Right lobe of liver (tissue), 6 donors: ENCODE measurements at places on chromosomes 12 and 14. TPM values are rescaled to one million over a fixed set of nuclear protein-coding genes. Genes with fewer than 3 reads are reported as not detected.

- no peak overlapping the region for H3K4me3 ChIP-seq
- no peak overlapping the region for H3K27ac ChIP-seq
- DNase-seq = no peak
- no peaks in the 10 kb centered on the region for H3K4me1 ChIP-seq
- no peaks in the 10 kb centered on the region for H3K36me3 ChIP-seq
Measured at GRCh38 chr14:57818511-57818910, 47.4 kb downstream of the SLC35F4 start.

KLHL33 gene
- 0.15 TPM for total RNA-seq

- H3K27me3 ChIP-seq = no peaks in the 10 kb centered on the region
- no peaks in the 10 kb centered on the region for H3K4me1 ChIP-seq
- H3K27ac ChIP-seq = no peak overlapping the region
- H3K4me3 ChIP-seq = no peak overlapping the region
- H3K36me3 ChIP-seq = peaks cover 3% of the 10 kb centered on the region
Measured at GRCh38 chr12:868722-869121, 80.8 kb downstream of the RAD52 start.

GRCh38 chr12:6541371-6542165, 7.3 kb downstream of the GAPDH start:
- H3K4me3 ChIP-seq = no peak overlapping the region
- no peaks in the 10 kb centered on the region for H3K27me3 ChIP-seq
- no peaks in the 10 kb centered on the region for H3K4me1 ChIP-seq
- DNase-seq = no peak
- H3K36me3 ChIP-seq = peaks cover 34% of the 10 kb centered on the region
- peak overlapping the region; percentile 90 for H3K27ac ChIP-seq

DNA sequence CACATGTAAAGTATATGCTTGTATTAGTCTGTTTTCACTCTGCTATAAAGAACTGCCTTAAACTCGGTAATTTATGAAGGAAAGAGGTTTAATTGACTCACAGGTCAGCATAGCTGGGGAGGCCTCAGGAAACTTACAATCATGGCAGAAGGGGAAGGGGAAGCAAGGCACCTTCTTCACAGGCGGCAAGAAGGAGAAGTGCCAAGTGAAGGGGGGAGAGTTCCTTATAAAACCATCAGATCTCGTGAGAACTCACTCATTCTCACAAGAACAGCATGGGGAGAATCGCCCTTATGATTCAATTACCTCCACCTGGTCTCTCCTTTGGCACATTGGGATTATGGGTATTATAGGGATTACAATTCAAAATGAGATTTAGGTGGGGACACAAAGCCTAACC, 229.5 kb upstream of the PLXNC1 start:
- no peaks in the 10 kb centered on the region for H3K4me1 ChIP-seq
- H3K4me3 ChIP-seq = no peak overlapping the region
- no peaks in the 10 kb centered on the region for H3K27me3 ChIP-seq

DNA sequence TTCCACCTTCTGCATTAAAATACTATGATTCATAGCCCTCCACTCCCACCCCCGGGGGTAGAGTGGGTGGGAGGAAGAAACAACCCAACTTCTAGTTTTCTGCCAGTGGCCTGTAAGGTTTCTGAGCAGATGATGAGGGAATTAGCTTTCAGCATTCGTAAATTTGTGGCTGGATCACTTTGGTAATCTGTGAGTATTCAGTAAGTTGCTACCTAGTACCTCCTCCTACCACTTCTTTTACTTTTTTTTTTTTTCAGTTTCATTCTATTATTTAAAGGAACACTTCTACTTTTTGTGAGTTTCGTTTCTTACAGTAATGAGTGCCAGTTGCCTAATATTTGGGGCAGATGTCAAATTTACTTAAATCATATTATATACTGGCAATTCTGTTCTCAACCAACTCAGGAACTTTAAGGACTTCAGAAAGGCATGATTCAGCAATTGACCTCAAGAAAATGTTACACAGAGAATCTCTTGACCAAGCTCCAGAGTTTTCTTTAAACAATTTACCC, 42.4 kb upstream of the EMP1 start:
- no peaks in the 10 kb centered on the region for H3K27me3 ChIP-seq
- H3K27ac ChIP-seq = no peak overlapping the region
- no peaks in the 10 kb centered on the region for H3K36me3 ChIP-seq
- no peak for DNase-seq
- H3K4me3 ChIP-seq = no peak overlapping the region

DNA sequence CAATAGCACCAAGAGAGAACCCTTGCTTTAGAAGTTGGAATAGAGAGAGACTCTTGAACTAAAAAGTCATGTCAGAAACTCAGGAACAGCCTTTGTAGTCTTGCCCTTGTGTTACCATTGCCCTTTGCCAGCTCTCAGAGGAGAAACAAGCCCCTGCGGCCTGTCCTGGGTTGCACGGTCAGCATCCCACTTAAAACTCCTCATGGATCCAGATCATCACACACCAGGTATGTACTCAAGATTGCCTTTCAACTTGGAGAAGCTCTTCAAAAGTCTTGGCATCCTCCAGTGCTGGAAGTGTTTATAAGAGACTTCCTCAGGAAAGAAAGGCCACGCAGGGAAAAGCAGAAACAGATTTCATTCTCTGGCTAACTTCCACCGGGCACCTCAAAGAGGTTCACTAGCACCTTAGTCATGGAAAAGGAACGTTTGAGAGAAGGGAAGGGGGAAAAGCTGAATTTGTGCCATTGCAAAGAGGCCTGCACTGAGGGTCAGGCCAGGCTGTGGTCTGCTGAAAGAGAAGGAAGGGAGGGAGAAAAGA, 594.2 kb downstream of the MED13L start:
- no peaks in the 10 kb centered on the region for H3K36me3 ChIP-seq
- no peak overlapping the region for H3K4me3 ChIP-seq
- DNase-seq = no peak
- H3K27me3 ChIP-seq = no peaks in the 10 kb centered on the region
- H3K27ac ChIP-seq = no peak overlapping the region
- no peaks in the 10 kb centered on the region for H3K4me1 ChIP-seq

GRCh38 chr14:76917158-76917596, 91.0 kb downstream of the LRRC74A start:
- H3K4me3 ChIP-seq = no peak overlapping the region
- DNase-seq = no peak
- no peaks in the 10 kb centered on the region for H3K36me3 ChIP-seq
- H3K4me1 ChIP-seq = peaks cover 34% of the 10 kb centered on the region
- H3K27me3 ChIP-seq = no peaks in the 10 kb centered on the region

GRCh38 chr14:60222820-60223219, 26.2 kb upstream of the PPM1A start:
- no peaks in the 10 kb centered on the region for H3K4me1 ChIP-seq
- H3K4me3 ChIP-seq = no peak overlapping the region
- H3K36me3 ChIP-seq = no peaks in the 10 kb centered on the region

GRCh38 chr12:87272851-87273250, 756.4 kb downstream of the C12orf50 start:
- H3K36me3 ChIP-seq = no peaks in the 10 kb centered on the region
- no peak overlapping the region for H3K27ac ChIP-seq
- H3K4me3 ChIP-seq = no peak overlapping the region

GRCh38 chr14:33567023-33567728, 383.7 kb downstream of the EGLN3 start:
- H3K27me3 ChIP-seq = no peaks in the 10 kb centered on the region
- no peak overlapping the region for H3K27ac ChIP-seq

DNA sequence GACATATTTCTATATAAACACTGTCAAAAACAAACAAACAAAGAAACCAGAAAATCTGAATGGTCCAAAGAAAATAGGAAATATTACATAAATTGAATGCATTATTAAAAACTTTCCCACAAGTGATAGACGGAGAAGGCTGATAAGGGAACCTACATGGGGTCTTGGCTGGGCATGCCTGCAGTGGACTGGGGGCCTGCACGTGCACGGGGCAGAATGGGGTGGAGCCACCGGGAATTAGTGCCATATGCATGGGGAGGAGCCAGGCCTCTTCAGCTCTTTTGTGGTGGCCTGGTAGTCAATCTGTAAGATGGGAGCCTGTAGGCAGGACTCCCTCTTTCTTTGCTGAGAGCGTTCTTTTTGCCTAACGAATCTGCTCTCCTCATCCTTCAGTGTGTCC, 1031.7 kb upstream of the FBXO33 start:
- no peaks in the 10 kb centered on the region for H3K36me3 ChIP-seq
- H3K27ac ChIP-seq = no peak overlapping the region
- H3K4me3 ChIP-seq = no peak overlapping the region

GRCh38 chr14:72925171-72925759, 999 bp upstream of the DCAF4 start:
- DNase-seq = no peak
- no peaks in the 10 kb centered on the region for H3K4me1 ChIP-seq
- no peak overlapping the region for H3K27ac ChIP-seq
- no peaks in the 10 kb centered on the region for H3K27me3 ChIP-seq

GRCh38 chr12:49763006-49763591, 21.7 kb downstream of the TMBIM6 start:
- no peak overlapping the region for H3K27ac ChIP-seq
- H3K36me3 ChIP-seq = peaks cover 38% of the 10 kb centered on the region
- no peaks in the 10 kb centered on the region for H3K27me3 ChIP-seq
- no peak overlapping the region for H3K4me3 ChIP-seq
- H3K4me1 ChIP-seq = no peaks in the 10 kb centered on the region

DNA sequence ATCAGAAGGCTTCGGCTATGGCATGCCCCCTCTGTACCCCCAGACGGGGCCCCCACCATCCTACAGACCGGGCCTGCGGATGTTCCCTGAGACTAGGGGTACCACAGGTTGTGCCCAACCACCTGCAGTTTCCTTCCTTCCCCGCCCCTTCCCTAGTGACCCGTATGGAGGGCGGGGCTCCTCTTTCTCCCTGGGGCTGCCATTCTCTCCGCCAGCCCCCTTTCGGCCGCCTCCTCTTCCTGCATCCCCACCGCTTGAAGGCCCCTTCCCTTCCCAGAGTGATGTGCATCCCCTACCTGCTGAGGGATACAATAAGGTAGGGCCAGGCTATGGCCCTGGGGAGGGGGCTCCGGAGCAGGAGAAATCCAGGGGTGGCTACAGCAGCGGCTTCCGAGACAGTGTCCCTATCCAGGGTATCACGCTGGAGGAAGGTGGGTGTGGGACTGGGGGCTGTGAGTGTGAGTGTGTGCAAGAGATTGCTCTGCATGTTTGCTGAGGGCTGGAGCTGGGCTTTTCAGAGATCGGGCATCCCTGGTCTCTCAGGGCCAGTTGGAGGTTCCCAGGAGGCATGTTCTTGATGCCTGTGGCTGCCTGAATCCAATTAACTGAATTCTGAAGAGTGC, 8.6 kb downstream of the NFATC4 start:
- DNase-seq = no peak
- H3K27ac ChIP-seq = no peak overlapping the region
- H3K4me3 ChIP-seq = no peak overlapping the region
- no peaks in the 10 kb centered on the region for H3K4me1 ChIP-seq
- H3K36me3 ChIP-seq = no peaks in the 10 kb centered on the region

KRT74 gene
- not detected for total RNA-seq

GRCh38 chr12:52139579-52140062, 52.2 kb downstream of the KRT80 start:
- no peaks in the 10 kb centered on the region for H3K36me3 ChIP-seq
- no peak overlapping the region for H3K27ac ChIP-seq
- no peak overlapping the region for H3K4me3 ChIP-seq
- H3K27me3 ChIP-seq = no peaks in the 10 kb centered on the region
- no peak for DNase-seq

DNA sequence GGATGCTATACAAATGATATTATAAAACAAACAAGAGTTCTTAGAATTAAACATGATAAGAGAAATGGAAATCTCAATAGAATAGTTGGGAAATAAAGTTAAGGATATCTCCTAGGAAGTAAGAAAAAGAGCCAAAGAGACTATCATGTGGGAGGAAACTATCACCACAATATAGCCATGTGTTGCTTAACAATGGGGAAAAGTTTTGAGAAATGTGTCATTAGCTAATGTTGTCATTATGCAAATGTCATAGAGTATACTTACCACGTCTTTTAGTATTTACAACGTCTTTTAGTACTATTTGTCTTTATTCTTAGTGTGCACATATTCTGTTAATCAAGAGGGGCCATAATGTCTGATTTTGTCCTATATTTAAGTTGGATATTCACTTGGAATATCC, 58.7 kb downstream of the ZNF641 start:
- H3K4me1 ChIP-seq = no peaks in the 10 kb centered on the region
- no peaks in the 10 kb centered on the region for H3K36me3 ChIP-seq
- no peak overlapping the region for H3K27ac ChIP-seq
- H3K27me3 ChIP-seq = no peaks in the 10 kb centered on the region

MYH6 gene
- 0.13 TPM for total RNA-seq

STYK1 gene
- not detected for total RNA-seq

OTX2 gene
- not detected for total RNA-seq

KLRC2 gene
- total RNA-seq = 0.49 TPM

DNA sequence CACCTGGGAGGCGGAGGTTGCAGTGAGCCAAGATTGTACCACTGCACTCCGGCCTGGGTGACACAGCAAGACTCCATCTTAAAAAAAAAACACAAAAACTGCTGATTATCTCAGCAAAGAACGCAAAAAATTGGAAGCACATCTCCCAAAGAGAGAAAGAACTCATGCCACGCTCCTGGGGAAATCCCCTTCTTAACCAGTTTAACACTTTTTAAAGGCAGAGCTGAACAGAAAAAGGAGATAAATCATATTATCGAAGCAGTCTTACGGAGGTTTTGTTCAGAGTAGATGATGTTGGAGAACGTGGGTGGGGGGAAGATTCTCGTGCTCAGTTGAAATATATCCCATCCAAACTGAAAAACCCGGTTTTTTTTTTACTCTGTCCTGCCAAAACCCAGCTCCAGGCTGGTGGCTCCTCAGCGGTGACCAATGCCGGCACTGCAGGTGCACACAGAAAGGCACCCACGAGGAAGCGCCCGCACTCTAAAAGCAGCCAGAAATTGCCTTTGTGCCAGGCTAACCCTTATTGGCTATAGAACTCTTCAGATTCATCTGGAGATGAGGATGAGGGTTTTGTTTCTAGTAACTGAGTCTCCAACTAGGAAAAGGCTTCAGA, 100.2 kb upstream of the PARP11 start:
- H3K36me3 ChIP-seq = no peaks in the 10 kb centered on the region
- no peak for DNase-seq
- H3K4me3 ChIP-seq = no peak overlapping the region

DNA sequence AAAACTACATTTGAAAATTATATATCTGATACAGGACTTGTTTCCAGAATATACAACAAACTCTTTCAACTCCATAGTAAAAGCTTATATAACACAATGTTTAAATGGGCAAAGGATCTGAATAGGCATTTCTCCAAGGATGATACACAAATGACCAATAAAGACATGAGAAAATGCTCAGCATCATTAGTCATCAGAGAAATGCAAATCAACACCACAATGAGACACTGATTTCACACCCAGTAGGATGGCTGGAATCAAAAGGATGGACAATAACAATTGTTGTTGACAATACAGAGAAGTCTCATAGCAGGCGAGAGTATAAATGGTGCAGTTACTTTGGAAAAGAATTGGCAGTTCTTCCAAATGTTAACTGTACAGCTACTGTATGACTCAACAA, 394.9 kb downstream of the BCL11B start:
- H3K4me1 ChIP-seq = no peaks in the 10 kb centered on the region
- H3K27me3 ChIP-seq = no peaks in the 10 kb centered on the region
- DNase-seq = no peak
- no peak overlapping the region for H3K27ac ChIP-seq

RHEBL1 gene
- 0.17 TPM for total RNA-seq

CPM gene
- total RNA-seq = 48.6 TPM

MIP gene
- total RNA-seq = not detected

TOMM20L gene
- not detected for total RNA-seq

LAG3 gene
- total RNA-seq = 1.4 TPM
